Caudate nucleus (tissue), 63 donors: ENCODE measurements at places on chromosomes 1 and 21.
A peak's percentile ranks its signal among the peaks of the same experiment; 100 is the strongest.

DNA sequence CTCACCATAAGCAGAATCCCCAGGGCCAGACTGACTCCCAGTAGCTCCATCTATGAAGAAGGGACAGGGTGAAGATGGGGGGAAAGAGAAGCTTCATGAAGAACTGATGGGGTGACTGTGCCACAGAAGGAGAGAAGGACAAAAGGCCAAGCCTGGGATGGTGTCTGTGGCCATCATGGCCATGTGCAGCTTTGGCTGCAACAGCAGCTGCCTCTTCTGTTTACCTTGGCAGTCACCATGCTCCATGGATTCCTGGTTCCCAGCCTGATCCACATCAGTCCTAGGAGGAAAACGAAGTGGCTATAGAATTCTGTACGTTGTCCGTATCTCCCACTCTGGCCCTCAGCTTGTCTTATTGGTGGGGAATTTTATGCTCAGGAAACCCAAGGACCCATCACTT lies 12.0 kb downstream of the SEMA6C start:
- no peak for DNase-seq

DNA sequence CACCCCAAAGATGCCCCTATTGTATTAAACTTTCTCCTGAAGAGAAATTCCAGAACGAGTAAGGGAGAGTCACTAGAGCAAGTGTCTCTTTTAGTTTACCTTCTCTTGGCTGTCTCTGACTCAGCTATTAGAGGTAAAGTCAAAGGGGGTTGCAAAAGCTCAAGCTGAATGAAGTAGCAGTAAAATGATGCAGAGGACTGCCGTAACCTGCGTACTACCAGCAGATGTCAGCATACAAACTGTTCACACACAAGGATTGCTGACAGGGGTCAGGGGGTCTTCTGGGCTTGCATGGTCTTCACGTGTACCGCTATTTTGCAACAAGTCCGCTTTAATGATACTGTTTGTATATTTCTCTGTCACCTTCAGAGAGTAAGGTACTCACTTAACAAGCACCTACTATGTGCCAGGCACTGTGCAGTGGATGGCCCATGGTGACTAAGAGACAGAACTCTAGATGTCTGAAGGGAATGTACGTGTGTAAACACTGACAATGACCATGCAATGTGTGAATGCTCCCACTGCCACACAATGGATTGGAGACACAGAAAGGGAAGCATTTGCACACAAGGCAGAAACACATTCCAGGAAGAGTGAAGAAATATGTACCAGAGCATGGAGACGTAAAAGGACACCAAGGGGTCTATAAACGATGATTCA lies 34.9 kb downstream of the CHML start:
- no peak for DNase-seq

GRCh38 chr1:200873671-200874397 lies 1.1 kb downstream of the GPR25 start:
- DNase-seq = no peak

DNA sequence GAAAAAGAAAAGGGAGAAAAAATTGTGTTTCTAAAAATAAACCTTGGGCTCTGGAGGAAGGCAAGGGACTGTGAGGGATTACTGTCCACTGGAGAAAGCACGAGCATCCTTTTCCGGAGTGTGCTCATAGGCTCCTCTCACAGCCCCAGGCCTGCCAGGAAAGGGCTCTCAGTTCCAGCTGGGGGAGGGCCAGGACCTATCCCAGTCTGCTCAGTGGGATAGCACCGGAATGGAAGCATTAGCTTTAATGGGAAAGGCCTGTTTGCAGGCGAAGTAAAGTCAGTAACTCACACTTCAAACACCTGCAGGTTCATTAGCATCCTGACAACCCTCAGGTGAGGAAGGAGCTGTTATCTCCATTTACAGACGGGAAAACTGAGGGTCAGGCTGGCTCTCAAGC lies 113.9 kb upstream of the USP24 start:
- DNase-seq = no peak

- no peak for DNase-seq
Measured at GRCh38 chr1:147492207-147492606, 49.1 kb upstream of the BCL9 start.

DNA sequence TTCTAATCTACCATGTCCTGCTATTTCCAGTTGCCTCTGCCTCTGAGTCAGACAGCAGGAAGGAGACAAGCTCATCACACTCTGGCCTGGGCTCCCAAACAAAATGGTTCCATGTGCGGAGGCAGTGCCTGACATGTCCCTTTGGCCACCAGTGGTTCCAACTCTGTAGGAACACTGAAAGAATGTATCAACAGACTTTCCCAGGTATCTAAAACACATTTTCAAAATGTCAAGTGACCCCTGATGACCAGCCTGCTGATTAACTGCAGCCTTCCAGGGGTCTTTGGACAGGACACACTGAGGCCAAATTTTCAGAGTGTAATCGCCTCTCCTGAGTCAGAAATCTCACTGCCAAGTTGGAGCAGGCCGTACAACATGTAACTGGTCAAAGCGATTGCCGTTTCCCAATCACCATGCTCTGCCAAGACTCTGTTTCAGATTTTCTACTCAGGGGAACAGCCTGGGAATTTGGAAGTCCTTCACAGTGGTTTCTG lies 172.7 kb downstream of the TPR start:
- no peak for DNase-seq

GRCh38 chr1:26705788-26706311 lies 10.0 kb downstream of the ARID1A start:
- DNase-seq = no peak

DNA sequence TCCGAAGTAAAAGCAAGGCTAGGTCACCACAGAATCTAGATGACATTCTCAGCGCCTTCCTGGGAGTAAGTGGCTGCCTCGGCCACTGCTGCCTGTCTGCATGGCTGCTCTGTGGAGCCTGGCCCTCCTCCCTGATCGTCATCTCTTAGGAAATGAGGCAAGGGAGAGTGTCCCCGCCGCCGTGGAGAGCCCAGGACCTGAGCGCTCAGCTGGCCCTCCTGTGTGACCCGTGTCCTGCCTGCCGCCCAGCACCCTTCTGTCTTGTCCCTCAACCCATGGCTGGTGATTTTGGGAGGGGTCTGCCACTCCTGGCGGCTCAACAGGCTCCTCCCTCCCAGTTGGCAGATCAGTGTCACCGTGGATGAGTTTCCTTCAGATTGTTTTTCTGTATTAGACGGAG lies 156.4 kb upstream of the COL6A1 start:
- no peak for DNase-seq

GRCh38 chr1:66303646-66304045 lies 230.3 kb upstream of the SGIP1 start:
- no peak for DNase-seq

GRCh38 chr1:10179406-10180091 lies 30.8 kb upstream of the KIF1B start:
- DNase-seq = peak; percentile 14

GRCh38 chr1:25198663-25199252 lies 33.5 kb downstream of the SYF2 start:
- no peak for DNase-seq

DNA sequence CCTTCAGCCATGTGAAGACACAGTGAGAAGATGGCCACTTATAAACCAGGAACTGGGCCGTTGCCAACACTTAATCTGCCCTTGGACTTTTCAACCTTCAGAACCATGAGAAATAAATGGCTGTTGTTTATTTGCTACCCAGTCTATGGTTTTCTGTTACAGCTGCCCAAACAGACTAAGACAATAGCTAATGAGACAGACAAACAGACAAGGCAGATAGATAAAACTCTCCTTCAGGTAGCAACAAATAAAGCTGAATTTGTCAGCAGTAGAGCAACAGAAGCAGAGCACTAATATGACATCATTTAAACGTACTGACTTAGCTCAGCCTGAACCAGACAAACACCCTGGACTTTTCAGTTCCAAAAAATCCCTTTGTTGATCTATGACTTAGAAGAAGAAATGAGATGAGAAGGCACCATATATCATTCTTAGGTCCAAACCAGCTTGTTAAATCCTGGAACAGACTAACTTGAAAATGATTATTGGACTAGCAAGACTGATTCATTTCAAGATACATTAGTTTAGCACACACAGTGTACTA lies 27.0 kb downstream of the ZZZ3 start:
- no peak for DNase-seq
